Bronchial epithelial cell (primary cell): ENCODE measurements at places on chromosomes 4 and X.
A peak's percentile ranks its signal among the peaks of the same experiment; 100 is the strongest.

DNA sequence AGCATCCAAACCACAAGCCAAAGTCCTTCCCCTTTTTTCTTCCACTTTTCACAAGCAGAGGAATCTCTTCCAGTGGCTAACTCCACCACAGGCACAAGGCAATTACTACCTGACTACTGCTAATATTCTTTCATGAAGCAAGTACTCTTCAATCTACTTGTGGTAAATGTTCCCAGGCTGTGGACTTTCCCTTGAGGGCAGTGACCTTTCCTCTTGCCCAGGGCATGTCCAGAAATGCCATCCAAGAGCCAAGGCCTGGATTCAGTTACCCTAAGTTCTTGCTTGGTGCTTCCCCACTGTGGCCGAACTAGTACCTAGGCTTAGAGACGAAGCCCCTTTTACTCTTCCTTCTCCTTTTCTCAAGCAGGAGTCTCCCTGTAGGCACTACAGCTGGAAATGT lies 400.7 kb downstream of the DCAF12L2 start:
- DNase-seq: no peak

GRCh38 chrX:150813922-150814321 lies 84.5 kb downstream of the CD99L2 start:
- no peak for DNase-seq

DNA sequence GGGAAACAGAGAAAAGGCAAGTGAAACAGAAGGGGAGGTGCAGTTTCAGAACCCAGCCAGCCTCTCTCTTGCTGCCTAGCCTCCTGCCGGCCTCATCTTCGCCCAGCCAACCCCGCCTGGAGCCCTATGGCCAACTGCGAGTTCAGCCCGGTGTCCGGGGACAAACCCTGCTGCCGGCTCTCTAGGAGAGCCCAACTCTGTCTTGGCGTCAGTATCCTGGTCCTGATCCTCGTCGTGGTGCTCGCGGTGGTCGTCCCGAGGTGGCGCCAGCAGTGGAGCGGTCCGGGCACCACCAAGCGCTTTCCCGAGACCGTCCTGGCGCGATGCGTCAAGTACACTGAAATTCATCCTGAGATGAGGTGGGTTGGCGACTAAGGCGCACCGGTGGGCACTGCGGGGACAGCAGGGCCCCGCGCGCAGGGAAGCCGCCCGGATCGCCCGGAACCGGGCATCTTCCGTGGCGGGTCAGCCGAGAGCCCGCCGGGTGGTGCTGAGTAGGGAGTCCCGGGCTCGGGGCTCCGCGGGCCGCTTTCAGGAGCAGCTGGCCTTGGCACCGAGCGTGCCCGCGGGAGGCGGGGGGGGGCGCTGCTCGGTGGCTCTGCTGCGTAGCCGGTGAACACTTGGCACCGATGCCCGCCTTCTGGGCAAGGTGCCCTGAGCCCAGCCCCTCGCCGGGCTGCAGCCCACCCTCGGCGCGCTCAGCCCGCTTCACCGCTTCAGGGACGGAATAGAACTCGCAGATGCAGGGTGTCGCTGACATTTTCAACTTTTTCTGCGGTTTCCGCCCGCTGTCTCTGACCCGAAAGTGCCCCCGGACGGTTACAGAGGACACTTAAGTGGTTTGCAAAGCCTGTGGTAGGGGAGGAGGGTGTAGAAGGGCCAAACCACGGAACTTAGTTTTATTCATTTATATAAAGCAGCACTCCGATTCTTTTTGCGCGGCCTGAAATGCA lies at the start of gene CD38:
TSS of gene CD38 (plus strand) at position 40 of the 953 bp plus-strand sequence. CDS start at position 127, 87 bp downstream.
- no peak for DNase-seq

- DNase-seq: no peak
These were observed 59.4 kb upstream of the MAGEB2 start for GRCh38 chrX:30156009-30156408.

DNA sequence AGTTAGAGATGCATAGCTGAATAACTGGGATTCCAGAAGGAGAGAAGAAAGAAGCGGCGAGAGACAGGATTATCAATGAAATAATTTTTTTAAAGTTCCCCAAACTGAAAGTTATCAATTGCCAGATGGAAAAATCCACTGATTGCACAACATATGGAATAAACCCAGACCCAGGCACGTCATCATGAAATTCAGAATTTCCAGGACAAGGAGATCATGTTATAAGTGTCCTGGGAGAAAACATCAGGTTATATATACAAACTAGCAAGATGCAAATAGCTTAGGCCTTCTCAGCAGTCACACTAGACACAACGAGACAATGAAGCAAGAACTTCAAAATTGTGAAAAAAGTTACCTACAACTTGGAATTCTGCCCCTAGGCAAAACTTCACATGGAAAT lies 200.0 kb downstream of the PALLD start:
- no peak for DNase-seq

DNA sequence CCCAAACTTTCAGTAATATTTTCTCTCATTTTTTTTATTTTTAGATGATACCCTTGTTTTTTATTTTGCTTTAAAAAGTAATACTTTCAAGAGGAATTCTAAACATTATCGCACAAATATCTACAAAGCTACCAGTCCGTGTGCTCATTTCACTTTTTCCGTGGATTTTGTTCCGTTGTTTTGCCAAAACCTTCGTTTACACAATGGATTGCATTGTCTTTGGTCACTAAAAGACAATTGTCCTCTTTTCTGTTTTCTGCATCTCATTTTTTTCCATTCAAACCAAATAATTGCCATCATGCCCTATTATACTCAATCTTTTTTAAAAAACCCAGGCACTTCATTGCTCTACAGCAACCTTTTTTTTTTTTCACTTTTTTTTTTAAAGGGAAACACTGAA lies 214.9 kb downstream of the CXXC4 start:
- no peak for DNase-seq

GRCh38 chrX:112536544-112536943 lies 143.2 kb downstream of the LHFPL1 start:
- DNase-seq: no peak

GRCh38 chr4:87377816-87378215 lies 13.2 kb downstream of the HSD17B11 start:
- DNase-seq: no peak

GRCh38 chrX:44675362-44676024 lies 132.8 kb upstream of the FUNDC1 start:
- peak; percentile 96 for DNase-seq

DNA sequence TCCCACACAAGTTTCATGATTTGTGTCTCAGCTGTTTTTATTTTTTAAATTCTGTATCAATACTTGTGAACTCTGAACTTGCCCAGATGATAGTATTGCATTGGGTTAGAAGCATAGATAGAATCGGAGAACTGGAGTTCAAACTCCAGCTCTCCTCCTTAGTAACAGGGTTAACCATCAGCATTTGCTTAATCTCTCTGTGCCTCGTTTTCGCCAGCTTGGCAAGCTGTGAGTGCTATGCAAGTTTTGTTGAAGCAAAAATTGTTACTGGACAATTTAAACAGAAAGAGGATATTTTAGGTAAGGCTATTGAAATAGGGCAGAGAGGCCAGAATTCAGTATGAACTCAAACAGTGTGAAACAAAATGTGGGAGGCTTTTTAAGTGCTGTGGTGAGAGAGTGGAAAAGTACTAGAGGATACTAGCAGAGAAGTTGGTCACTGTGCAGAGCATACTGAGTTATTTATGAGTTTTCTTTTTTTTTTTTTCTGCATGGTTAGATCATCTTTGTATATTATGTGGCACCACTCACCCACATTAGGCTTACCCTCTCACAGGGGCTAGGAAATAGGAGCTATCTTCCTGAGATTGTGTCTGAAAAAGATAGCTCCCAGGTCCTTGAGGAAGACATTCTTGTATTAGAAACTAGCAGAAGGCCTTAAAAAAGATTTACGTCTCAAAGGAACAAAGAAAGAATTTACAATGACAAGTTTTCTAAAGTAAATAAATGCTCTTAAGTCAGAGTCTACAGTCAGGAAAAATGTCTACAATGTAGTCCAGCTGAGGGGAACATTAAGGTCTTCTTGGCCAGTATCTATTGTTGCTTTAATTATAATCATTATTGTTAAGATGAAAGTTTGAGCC lies 1126.6 kb downstream of the FAT4 start:
- DNase-seq: no peak

DNA sequence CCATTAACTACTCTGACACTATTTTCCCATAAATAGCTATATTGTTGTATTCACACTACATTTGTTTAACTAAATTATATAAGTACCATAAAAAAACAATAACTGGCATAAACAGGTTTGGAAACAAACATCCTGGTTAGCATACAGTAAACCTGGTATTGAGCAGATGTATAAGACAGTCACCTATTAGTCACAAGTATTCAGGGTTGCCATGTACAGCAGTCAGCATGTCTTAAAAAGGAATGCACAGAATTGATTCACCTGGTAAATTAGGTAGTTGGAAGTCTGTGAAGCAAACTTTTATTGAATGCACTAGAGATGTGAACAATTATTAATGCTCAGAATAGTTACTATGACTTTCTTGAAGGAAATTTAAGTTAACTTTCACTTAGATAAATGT lies 137.9 kb downstream of the FAM13A start:
- peak; percentile 88 for DNase-seq
